Left forelimb (tissue), 1 donor: ENCODE measurements at places on chromosomes 12 and 14.
A peak's percentile ranks its signal among the peaks of the same experiment; 100 is the strongest.

- peak; percentile 76 for DNase-seq
Measured at GRCh38 chr12:49636979-49637755, 13.8 kb downstream of the PRPF40B start.

- DNase-seq, result no peak
Measured at GRCh38 chr14:66638689-66639088, 130.7 kb downstream of the GPHN start.

DNA sequence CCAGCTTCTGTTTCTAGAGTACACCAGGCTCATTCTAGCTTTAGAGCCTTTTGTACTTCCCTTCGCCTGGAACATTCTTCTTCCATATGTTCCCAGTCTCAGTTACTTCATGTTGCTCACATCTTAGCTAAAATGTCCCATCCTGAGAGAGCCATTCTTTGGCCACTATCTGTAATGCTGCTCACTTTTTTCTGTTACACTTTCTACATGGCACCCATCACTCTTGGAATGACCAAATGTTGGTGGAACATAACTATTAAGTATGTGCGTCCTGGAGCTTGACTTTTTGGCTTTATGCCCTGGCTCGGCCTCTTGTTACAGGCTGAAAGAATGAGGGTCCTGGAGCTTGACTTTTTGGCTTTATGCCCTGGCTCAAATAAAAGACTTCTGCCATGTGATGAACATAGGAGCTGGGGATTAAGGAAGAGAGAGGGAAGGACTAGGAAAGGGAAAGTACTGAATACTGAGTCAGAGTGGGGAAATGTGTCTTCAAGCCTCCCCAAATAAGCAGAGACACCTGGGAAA is 442.9 kb upstream of the ATP2B1 start:
- DNase-seq, result no peak

- DNase-seq, result no peak
Measured at GRCh38 chr14:77498984-77499527, 440 bp upstream of the ISM2 start.

GRCh38 chr12:118307069-118307954 is 65.4 kb downstream of the TAOK3 start:
- DNase-seq, result no peak

GRCh38 chr14:99945732-99946651 is 119.2 kb upstream of the EVL start:
- no peak for DNase-seq

DNA sequence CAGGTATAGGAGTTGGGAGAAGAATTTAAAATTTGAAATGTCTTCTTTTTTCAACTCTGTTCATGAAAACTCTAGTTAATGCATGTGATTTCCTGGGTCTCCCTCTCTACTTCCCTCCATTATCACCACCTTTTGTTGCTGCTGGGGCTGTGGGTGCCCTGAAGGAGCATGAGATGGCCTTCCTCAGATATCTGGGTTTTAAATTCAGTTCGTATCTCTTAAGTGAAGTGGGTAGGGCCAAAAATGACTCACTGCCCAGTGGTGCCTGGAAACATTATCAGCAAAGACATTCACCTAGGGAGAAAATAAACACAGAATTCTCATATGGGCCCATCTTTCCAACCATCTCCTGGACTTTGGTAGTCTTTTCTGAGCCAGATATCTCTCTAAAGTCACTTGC is 234.9 kb upstream of the PLEKHG7 start:
- DNase-seq, result no peak

DNA sequence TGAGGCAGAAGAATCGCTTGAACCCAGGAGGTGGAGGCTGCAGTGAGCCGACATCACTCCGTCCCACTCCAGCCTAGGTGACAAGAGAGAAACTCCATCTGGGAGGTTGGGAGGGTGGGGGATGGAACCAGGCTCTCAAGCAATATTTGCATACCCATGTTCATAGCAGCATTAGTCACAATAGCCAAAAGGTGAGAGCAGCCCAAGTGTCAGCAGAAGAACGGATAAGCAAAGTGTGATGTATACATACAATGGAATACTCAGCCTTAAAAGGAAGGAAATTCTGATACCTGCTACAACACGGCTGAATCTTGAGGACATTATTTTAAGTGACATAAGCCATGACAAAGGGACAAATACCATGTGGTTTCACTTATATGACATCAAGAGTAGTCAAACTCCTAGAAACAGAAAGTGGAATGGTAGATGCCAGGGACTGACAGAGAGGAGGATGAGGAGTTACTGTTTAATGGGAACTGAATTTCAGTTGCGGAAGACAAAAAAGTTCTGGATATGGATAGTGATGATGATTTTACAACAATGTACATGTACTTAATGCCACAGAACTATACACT is 11.6 kb downstream of the DAD1 start:
- DNase-seq, result no peak

DNA sequence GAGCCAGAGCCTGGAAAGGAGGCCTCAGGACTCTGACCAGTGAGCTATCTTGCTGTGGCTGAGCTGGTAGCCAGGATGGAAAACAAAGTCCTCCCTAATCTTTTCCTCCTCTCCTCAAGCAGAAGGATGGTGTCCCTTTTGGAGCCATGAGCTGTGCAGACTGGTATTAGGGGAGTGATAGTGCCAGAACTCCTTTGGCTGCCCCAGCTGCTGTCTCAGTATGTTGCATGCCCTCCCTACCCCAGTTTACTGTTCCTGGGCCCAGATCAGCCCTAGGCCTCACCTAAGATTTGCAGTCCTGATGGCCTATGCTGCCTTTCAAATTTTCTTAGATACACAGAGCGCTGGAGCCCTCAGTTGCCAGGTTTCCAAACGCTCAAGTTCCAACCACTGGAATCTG is 150.3 kb upstream of the ALG10B start:
- no peak for DNase-seq

DNA sequence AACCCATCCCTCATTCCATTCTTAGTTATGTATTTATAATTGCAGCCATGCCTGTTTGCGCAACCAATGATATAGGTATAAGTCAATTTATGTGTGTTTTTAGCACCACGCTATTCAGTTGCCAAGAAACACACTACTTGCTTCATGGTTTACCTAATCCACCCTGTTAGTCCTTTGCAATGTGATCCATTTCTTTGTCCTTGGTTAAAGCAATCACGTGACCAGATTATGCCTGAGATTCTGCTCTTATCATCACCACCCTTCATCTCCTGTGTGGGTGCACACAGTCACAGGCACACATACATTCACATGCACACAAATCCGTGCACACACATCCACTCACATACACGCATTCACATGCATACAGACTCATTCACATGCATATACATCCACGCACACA is 52.3 kb upstream of the KCNA5 start:
- peak; percentile 20 for DNase-seq

DNA sequence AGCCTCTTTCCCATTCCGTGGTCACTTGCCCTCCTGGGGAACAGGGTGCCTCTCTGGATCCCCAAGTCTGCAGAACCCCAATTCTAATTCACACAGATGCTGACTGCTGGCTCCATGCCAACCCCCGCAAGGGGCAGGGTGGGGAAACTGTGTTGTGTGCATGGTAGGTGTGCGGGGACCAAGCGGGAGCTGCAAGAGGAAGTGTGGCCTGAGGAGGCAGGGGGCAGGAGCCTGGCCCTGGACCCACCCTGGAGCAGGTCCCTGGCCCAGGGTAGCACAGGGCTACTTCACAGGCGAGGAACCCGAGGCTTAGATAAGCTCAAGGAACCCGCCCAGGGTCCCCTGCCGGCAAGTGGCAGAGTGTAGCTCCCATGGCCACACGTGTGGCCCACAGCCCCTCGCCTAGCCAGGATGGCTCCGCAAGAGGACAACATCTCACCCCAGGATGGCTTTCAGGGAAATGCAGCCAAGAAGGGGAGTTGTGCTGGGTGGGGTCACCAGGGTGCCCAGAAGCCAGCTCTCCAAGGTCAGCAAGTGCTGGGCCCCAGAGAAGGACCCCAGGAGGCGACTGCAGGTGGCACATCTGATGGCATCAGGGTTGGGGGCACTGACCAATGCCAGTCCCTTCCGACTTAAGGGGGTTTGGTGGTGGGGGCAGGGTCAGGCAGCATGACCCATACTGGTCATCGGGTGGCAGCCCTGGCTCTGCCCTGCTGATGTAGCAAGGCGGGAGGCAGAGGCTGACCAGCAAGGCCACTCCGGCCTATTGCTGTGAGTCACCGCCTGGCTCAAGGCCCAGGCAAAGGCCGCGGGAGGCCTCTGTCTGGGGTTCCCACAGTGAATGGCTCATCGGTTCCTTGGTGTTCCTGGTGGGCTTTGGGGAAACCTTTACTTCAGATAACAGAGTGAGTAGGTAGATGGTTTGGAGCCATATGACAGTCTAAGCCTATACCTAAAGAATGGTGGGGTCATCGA is 37.3 kb upstream of the EML1 start:
- no peak for DNase-seq

- no peak for DNase-seq
Measured at GRCh38 chr14:64502887-64503433, 678 bp downstream of the ZBTB25 start.

- DNase-seq, result no peak
Measured at GRCh38 chr12:12839873-12840579, 26.9 kb downstream of the DDX47 start.

GRCh38 chr12:113862590-113863454 is 103.3 kb downstream of the RBM19 start:
- no peak for DNase-seq

DNA sequence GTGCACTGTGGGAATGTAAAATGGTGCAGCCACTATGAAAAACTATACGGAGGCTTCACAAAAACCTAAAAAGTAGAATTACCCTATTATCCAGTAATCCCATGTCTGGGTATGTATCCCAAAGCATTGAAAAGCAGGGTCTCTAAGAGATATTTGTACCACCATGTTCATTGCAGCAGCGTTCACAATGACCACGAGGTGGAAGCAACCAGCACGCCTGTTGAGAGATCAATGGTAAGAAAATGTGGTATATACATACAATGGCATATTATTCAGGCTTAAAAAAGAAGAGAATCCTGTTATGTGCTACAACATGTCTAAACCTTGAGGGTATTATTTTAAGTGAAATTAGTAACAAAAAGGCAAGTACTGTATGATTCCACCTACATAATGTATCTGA is 910 bp upstream of the NOPCHAP1 start:
- no peak for DNase-seq

GRCh38 chr14:102901633-102902032 is 20.8 kb upstream of the AMN start:
- DNase-seq, result no peak

- DNase-seq, result no peak
Measured at GRCh38 chr12:27564612-27565213, 40.7 kb downstream of the PPFIBP1 start.

DNA sequence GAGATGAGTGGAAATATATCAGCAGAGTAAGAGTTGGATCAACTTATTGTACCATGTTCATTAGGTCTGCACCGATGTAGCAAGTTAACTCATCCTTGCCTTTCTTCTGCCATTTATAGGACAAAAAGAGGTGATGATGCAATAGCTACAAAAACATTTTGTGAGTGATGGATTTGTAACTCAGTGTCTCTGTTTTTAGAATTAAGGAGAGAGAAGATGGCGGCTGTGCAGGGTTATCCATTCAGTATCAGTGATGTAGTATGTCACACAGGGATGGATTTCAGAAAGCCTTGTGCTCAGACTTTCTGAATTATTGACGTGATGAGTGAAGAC is 62.1 kb upstream of the GNPNAT1 start:
- DNase-seq, result no peak
